ENCODE measurements at places on chromosomes 12 and 14.

DNA sequence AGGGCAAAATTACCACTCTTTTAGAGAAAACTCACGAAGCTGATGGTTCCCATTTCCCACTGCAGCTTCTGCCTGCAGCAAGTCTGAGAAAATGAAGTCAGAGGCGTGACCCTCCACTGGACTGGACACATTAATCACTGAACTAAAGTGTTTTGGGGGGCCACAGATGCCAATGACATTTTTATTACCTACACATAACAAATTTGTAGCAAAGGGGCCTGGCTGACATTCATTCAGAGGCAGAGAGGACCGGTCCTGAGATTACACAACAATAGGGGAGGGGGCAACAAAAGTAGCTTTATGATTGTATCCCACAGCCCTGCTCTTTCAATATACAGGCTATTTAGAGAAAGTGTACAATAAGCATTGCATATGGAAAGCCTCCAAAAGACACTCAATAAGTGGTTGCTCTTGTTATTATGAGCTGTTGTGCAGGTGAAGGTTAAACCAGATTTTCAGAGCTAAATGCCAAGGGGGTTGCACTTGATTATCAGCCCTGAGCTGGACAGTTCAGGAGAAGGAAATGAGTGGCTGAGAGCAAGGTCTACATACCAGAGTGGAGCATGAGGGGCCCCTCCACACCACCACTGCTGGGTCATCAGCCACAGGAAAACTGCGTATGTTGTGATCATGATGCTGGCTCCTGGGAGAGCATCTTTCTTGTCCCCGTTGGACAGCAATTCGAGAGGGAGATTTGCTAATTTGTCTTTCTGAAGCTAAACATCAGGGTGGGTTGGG is 41.5 kb upstream of the CCDC60 start:
- DNase-seq: no peak

DNA sequence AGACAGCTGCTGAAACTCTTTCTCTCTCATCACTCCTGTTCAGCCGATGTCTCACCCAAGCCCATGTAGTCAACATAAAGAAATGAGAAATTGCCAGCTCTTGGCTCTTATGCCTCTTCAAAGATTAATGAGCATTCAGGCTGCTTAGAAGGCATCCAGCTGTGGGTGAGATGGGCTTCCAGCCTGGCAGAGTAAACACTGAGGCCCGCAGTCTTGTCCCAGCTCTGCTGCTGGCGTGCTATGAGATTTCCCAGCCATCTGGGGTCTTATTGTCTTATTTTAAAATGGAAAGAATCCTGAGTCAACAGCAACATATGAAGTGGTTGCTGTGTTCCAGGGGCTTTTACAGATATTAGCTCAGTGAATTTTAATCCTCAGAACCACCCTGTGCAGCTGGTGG is 12.6 kb downstream of the RXYLT1 start:
- DNase-seq: no peak

GRCh38 chr14:77812028-77812427 is 12.1 kb downstream of the ADCK1 start:
- DNase-seq: no peak

GRCh38 chr12:94979941-94980340 is 23.6 kb downstream of the NDUFA12 start:
- no peak for DNase-seq

DNA sequence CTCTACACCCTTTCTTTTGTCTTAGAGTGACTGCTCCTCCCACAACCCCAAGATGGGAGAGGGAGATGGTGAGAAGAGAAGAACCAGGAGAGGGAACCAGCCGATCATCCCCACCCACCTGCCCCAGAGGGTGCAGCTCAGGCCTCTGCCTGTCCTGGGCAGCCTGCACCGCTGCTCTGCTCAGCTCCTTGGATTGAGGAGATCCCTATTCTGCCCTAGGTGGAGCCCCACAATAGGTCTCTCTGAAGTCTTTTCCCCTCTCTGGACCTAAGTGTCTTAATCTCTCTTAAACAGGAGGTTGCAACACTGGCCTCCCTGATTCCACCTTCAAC is 2.2 kb downstream of the ANKRD33 start:
- no peak for DNase-seq

DNA sequence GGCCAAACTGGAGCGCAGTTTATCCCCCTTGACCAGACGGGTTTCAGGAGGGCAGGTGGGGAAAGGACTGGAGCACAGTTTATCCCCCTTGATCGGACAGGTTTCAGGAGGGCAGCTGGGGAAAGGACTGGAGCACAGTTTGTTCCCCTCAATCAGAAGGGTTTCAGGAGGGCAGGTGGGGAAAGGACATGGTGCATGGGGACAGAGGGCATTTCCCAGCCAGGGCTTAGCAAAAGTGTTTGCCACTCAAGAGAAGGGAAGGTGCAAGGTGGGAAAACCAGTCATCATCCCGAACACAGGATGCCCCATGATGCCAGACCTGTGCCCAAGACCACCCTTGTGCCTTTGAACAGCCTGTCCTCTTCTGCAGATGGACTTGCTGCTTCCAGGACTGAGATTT is 54.7 kb downstream of the SPTB start:
- DNase-seq: no peak

GRCh38 chr14:65077318-65077717 is 25.0 kb downstream of the MAX start:
- no peak for DNase-seq

GRCh38 chr14:80958939-80959338 is 3.5 kb downstream of the TSHR start:
- DNase-seq: no peak

GRCh38 chr14:88660056-88660455 is 97.2 kb downstream of the ZC3H14 start:
- DNase-seq: no peak

DNA sequence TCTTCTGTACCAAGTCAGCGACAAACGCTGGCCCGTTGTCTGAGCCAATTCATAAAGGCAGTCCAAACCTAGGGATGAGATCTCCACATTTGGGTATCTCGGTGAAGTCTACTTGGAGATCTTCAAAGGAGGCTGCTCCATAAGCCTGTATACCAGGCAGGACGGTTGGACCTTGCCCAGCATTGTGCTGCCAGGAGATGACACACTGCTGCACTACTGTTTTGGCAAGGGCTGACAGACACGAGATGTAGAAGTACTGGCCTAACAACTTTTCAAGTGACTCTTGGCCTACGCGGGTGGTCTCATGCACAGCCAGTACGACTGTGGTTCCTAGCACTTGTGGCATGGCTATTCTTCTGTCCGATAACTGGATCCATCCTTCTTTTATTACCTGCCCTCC is 135.3 kb downstream of the SLC38A6 start:
- DNase-seq: no peak

DNA sequence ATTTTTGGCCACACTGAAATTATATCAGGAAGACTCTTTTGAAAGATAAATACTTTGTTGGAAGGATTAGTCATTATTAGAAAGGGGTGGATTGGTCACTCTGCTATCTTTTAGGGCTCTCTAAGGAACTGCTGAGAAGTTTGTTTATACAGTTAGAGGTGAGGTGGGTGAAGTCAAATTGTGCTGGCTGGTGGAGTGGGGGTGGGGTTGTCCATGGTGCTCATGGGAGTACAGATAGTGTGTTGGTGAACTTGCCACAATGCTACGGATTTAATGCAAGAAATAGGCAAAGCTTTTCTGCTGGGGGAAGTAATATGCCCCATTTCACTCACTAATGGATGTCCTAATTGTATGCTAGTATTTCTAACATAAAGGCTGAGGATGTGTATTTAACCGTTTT is 35.8 kb downstream of the SUSD6 start:
- DNase-seq: no peak

- no peak for DNase-seq
Measured at GRCh38 chr12:7934091-7934888, 1.7 kb downstream of the SLC2A3 start.

GRCh38 chr12:4112734-4113325 is 160.7 kb upstream of the CCND2 start:
- DNase-seq: no peak

DNA sequence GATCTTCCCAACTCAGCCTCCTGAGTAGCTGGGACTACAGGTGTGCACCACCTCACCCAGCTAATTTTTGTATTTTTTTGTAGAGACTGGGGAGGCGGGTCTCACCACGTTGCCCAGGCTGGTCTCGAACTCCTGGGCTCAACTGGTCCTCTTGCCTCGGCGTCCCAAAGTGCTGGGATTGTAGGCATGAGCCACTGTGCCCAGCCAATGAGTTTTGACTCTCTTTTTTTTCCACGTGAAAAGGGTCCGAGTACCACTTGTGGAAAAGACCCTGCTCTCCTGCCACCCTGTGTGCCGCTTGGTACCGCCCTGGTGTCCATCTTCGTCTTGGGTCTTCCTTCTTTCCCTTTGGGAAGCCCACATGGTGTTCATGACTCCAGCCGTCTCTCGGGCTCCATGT is 17.6 kb downstream of the TEDC1 start:
- no peak for DNase-seq

DNA sequence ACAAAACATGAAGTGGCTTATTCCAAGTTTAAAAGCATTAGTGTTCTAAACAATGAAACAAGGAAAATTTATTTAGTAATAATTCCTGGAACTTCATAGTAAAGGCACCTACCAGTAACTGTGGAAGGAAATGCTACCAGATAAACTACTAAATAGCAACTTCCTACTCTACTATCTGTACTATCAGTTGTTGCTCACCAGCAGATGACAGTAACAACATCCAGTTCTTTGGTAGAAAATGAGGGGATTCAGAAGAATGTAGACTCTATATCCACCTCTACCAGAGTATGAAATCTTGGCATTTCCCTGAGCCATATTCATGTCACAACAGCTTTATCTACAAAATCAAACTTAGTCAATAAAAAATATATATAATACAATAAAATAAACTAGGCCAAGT is 3.1 kb downstream of the ENTPD5 start:
- no peak for DNase-seq

DNA sequence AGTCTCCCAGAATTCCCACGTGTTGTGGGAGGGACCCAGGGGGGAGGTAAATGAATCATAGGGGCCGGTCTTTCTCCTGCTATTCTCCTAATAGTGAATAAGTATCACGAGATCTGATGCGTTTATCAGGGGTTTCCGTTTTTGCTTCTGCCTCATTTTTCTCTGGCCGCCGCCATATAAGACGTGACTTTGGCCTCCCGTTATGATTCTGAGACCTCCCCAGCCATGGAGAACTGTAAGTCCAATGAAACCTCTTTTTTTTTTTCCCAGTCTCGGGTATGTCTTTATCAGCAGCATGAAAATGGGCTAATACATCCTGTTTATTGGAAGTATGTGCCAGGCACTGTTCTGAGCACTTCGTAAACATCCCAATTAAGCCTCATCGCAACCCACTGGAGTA is 788 bp downstream of the KRT72 start:
- DNase-seq: no peak

- DNase-seq: no peak
Measured at GRCh38 chr12:113862590-113863454, 103.3 kb downstream of the RBM19 start.

DNA sequence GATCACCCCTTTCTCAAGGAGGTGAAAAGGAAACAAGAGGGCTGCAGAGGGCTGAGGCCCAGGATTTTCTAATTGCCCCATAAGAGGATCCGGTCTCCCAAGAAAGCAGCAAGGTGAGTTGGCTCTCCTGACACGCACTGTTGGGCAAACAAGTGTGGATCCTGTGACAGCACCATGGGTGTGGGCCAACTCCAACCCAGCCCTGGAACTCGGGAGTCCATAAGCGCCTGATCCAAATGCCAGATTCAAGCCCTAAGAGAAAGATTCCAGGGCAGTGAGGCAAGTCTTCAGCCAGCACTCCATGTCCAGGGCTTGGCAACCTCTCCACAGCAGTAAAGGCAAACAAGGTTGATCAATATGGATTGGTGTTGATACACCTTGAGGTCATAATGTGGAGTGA is 33.1 kb downstream of the KCNA5 start:
- no peak for DNase-seq

DNA sequence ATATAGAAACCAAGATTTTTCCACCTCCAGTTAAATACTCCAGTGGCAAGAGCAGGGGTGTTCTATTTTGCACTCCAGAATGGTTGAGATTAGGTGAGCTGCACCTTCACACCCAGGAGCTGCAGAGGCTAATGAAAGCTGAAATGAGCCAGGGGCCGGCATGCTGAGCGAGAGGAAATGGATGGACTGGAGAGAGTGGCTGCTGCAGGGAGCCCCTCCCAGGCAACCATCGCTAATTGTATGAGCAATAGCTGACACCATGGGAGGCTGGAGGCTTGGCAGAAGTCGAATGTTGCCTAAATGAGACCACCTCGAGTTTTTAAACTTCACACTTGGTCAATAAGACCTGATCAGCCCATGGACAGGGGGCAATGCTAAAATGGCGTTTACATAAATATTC is 301.8 kb upstream of the TMPO start:
- no peak for DNase-seq

DNA sequence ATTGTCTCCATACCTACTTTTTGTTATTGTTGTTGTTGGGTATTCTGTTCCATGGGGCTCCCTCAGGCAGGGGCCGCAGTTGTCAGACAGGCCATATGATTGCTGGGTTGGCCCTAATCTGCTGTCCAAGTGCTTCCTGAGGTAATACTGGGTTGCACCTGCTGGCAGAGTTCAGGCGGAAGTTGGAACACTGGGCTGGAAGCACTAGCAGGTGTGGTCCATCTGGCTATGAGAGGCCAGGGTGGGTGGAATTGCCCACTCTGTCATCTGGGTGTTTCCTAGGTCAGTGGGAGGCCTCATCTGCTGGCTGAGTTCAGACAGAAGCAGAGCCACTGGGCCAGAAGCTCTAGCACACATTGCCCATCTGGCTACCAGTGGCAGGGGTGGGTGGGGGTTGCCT is 81.3 kb upstream of the NID2 start:
- DNase-seq: no peak

- DNase-seq: no peak
Measured at GRCh38 chr12:62021808-62022207, 238.4 kb upstream of the USP15 start.

GRCh38 chr12:41250748-41251147 is 62.6 kb downstream of the PDZRN4 start:
- no peak for DNase-seq

DNA sequence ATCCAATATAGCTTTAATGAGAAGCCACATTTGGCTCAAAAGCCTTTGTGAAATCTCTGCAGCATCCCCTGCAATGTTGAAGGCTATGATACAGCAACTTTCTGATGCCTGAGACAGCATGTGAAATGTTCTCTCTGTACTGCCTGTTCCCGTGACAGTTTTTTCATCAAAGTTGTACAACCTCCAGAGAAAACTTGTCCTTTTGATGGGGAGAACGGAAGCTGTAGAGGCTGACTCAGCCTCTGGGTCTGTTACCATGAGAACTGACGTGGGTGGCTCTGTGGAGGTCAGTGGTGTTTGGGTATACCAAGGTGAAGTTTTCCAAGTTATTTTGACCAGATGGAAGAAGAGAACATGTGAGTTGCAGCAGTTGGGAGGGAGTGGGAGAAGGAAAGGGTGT is 17.0 kb downstream of the SLC4A8 start:
- DNase-seq: no peak

- DNase-seq: no peak
Measured at GRCh38 chr14:67710209-67710608, 8.5 kb downstream of the RDH12 start.
